Fibroblast of lung (primary cell): ENCODE measurements at places on chromosomes 1 and 21. TPM values are rescaled to one million over a fixed set of nuclear protein-coding genes. Genes with fewer than 3 reads are reported as not detected.

- no peak for DNase-seq
These were observed 68.0 kb upstream of the PTCH2 start for GRCh38 chr1:44911026-44911425.

DNA sequence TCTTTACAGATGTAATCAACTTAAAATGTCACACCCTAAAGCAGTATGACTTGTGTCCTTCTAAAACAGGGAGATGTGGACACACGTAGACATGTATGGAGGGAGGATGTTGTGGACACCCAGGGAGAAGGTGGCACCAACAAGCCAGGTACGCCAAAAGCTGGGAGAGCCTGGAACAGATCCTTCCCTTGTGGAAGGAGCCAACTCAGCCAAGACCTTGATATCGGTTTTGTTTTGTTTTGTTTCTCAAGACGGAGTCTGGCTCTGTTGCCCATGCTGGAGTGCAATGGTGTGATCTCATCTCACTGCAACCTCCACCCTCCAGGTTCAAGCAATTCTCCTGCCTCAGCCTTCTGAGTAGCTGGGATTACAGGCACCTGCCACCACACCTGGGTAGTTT is 45.6 kb downstream of the CHAF1B start:
- no peak for DNase-seq

DNA sequence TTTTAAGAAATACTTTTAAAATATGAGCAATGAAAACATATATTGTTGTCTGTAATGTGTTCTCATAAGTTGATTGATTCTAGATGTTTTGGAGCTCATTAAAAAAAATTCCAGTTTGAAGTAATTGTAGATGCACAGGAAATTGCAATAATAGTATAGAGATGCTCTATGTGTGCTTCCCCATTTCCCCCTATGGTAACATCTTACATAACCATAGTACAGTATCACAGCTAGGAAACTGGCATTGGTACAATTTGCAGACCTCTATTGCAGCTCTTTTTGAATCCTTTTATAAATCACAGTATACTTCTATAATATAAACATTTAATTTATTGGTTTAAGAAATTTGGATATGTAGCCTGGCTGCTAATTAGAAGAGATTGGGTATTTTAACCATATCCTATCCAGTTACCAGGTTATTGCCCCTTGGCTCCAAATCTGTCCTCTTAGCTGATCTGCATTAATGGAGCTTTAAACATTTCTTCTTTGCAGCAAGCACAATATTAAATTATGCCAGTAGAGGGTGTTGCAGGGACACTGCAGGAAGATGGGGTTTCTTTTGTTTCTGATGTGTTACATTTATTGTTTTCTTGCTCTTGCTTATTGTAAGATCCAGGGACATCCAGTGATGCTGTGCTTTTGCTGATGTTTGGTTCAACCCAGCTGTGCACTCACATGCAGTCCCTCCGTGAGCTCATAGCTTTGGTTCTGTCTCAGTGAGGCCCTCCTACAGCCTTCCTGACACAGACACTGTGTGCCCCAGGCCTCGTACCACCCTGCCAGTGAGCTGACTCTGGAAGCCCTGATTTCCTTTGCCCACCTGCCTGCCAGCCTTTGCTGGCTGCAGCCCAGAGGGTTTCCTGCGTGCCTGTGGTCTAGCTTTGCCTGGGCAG is 103.3 kb downstream of the RABGAP1L start:
- DNase-seq: peak; percentile 68

- no peak for DNase-seq
These were observed 58.3 kb downstream of the LAMC1 start for GRCh38 chr1:183081402-183082120.

GRCh38 chr1:90220941-90221693 is 226.2 kb downstream of the ZNF326 start:
- DNase-seq: no peak

GRCh38 chr1:64895500-64895899 is 70.8 kb downstream of the JAK1 start:
- no peak for DNase-seq

DNA sequence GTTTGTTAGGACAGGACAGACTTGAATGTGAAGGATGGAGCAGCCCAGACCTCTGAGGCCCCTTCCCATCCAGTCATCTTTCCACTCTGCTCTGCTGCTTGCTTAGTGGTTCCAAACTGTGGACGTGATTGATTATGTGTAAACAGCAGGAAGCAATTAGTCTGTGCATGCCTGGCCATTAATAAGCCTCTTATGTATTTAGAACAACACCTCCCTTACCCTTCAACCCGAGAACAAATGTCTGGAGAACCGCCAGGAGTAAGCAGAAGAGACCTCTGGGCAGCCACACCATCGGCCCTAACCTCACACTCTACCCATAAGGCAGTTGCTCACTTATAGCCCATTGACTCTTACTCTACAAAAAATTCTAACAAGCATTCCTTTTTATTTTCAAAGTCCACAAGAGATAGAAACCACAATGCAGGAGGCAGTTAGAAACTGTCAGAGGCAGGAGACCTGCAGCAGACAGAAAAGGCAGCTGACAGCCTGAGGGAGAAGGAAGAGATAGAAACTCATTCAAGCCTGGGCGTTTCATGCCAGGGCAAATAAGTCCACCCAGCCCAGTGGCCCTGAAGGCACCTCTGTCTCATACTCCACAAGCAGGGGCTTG is 5.8 kb upstream of the EPHA8 start:
- DNase-seq: peak; percentile 28

DNA sequence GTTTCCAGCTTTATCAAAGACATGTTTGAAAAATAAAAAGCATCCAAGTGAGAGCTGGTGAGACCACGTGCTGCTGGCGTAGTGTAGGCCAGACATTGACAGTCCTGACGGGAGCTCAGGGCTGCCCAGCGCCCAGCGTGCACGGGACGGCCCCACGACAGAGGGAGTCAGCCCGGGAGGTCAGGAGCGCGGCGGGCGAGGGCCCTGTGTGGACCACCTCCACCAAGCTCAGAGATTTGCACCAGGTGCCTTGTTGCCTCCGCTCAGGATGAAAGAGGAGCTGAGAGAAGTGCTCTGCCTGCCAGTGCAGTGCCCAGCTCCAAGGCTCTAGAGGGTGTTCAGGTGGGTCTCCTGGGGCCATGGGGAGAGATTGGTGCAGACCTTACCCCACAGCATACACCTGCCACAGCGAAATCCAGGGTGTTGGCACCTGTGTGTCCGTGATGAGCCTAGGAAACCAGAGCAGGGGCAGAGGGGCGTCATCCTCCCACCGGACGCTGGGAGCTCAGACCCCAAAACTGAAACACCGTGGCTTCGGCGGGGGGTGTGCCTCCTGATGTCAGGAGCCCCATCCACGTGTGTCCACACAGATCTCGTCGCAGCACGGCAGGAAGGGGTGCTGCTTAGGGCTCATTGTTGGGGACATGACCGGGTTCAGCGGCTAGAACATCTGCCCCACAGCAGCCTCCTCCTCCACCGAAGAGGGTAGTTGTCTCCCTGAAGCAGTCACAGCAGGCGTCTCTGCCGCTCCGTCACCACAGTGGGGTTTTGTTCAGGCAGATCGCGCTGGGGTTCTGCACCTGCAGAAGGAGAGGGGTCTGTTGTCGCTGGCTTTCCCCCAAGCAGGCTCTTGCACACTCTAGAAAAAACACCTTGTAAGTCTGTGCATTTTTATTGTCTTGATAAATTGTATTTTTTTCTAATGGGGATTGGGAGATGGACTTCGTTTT is 64.2 kb downstream of the POFUT2 start:
- DNase-seq: no peak

Gene WNT9A
- 1.0 and 5.3 TPM in 2 replicates for total RNA-seq

Gene TRIM46
- 3.1 and 4.0 TPM in 2 replicates for total RNA-seq

Gene LIN28A
- not detected in 2 replicates for total RNA-seq
